ENCODE measurements at places on chromosomes 4 and X.

GRCh38 chr4:160414496-160414895 is 1311.6 kb downstream of the RAPGEF2 start:
- DNase-seq = no peak
- H3K4me3 ChIP-seq = no peak overlapping the region
- H3K4me1 ChIP-seq = no peaks in the 10 kb centered on the region
- H3K27me3 ChIP-seq = no peaks in the 10 kb centered on the region

GRCh38 chr4:6157926-6158325 is 42.4 kb downstream of the JAKMIP1 start:
- DNase-seq = no peak
- no peaks in the 10 kb centered on the region for H3K27me3 ChIP-seq
- no peak overlapping the region for H3K4me3 ChIP-seq
- H3K27ac ChIP-seq = no peak overlapping the region
- no peaks in the 10 kb centered on the region for H3K36me3 ChIP-seq

DNA sequence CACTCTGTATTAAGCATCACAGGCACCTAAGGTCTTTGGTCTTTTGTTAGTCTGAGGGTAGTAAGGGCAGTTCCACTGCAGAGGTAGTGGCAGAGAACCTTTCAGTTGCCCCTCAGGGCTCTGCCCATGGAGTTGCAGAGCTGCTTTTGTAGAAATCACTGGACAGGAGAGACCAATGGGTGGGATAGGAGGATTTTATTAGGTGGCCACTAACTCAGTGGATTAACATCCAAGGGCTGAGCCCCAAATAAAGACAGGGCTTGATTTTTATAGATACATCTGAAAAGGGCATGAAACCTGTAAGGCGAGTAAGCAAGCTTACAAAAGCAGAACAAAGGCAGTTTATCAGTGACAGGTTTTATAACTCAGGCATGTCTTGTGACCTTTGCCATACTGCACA is 1035.4 kb downstream of the SH3BGRL start:
- DNase-seq = no peak
- H3K27ac ChIP-seq = no peak overlapping the region
- H3K36me3 ChIP-seq = no peaks in the 10 kb centered on the region

- no peak for DNase-seq
- no peak overlapping the region for H3K4me3 ChIP-seq
- peaks cover 35% of the 10 kb centered on the region for H3K36me3 ChIP-seq
- no peaks in the 10 kb centered on the region for H3K27me3 ChIP-seq
- H3K27ac ChIP-seq = peak overlapping the region; percentile 39
Observed at GRCh38 chrX:115642311-115642710, 81.3 kb downstream of the PLS3 start.

GRCh38 chrX:39969819-39970504 is 127.8 kb downstream of the BCOR start:
- no peak overlapping the region for H3K27ac ChIP-seq
- H3K4me1 ChIP-seq = no peaks in the 10 kb centered on the region

- H3K4me3 ChIP-seq = no peak overlapping the region
- no peaks in the 10 kb centered on the region for H3K36me3 ChIP-seq
- no peaks in the 10 kb centered on the region for H3K27me3 ChIP-seq
- peak overlapping the region; percentile 85 for H3K27ac ChIP-seq
- H3K4me1 ChIP-seq = no peaks in the 10 kb centered on the region
- no peak for DNase-seq
Observed at GRCh38 chr4:183806341-183806740, 98.8 kb upstream of the STOX2 start.

Data from right atrium auricular region (tissue), 2 donors.